Stimulated activated CD8-positive, alpha-beta memory T cell treated with anti-CD3 and anti-CD28 coated beads, Interleukin-15, amount 100 ng/mL, for 4 hours (primary cell): ENCODE measurements at places on chromosomes 11 and 22.

- DNase-seq: no peak
Measured at GRCh38 chr11:45651156-45651555, 14.3 kb downstream of the CHST1 start.

DNA sequence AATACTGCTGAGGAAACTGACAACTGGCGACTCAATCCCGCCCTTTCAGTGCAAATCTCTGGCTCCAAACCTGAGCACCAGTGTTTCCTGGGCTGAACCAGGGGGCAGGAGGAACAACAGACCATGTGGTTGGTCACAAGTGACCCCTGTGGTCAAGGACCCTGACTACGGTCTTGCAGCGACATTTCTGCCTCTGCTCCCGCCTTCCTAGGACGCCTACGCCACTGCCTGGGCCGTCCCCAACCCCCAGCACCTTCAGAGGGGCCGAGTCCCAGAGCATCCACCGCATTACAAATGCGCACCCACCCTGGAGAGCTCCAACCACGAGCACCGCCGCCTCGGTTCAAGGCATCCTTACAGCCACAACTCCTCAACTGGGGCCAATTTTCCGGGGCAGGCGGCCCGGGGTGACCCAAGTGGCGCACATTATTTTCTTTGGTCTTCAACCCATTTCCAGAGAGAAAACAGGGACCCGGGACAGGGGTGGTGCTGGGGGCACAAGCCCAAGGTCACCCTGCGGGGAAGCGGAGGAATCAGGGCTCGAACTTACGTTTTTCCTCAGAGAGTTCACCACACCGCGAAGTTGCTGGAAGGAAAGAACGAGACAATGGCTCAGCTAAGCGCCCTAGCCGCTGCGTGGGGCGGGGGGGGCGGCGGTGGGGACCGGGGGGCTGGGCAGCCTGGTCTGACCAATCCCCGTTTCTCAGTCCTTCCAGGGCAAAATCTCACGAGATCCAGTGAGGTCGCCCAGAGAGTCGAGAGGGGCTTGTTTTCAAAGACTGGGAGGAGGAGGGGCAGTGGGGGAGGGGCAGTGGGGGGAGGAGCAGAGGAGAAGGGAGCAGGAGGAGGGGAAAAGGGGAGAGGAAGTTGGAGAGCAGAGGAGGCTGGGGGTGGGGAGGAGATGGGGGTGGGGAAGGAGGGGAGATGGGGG is 1.8 kb downstream of the PRAME start:
- no peak for DNase-seq

DNA sequence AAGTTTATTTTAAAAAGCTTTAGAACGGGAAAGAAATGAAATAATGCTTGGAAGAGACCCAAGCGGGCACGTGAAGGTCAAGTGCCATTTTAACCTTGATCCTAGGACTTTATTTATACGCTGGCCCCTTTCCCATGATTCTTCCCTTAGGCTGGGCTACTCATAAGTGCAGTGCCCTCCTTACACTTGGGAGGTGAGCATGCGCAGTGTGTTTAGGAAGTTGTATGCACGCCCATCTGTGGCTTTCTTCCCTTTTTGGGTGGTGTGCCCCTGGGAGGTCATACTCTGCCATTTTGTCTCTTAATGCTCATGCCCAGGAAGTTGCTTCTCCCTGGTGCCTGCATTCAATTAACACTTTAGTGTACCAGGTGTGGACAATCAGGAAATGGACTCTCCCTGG is 239.7 kb downstream of the SWAP70 start:
- no peak for DNase-seq

- DNase-seq: no peak
Measured at GRCh38 chr11:3156661-3157311, 8.3 kb downstream of the OSBPL5 start.

- DNase-seq: no peak
Measured at GRCh38 chr11:44834846-44835245, 108.1 kb downstream of the TSPAN18 start.

GRCh38 chr22:17303840-17304779 is 65.2 kb upstream of the CECR2 start:
- peak; percentile 42 for DNase-seq

DNA sequence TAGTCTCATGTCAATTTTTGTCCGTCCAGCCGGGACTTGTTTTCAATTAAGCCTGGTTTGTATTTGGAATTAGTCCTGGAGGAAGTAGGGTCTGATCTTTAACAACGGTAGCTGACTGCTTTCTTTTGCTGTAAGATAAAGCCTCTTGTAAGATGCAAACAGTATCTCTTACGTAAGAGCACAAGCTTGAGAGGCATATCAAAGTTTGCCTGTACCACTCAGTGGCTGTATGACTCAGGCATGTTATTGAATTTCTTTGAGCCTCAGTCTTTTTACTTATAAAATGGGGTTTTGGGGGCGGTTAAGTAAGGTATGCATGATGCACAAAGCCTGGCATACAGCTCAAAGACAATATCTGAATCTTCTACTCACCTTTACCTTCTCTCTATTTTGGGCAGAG is 198.4 kb upstream of the NARS2 start:
- DNase-seq: no peak

DNA sequence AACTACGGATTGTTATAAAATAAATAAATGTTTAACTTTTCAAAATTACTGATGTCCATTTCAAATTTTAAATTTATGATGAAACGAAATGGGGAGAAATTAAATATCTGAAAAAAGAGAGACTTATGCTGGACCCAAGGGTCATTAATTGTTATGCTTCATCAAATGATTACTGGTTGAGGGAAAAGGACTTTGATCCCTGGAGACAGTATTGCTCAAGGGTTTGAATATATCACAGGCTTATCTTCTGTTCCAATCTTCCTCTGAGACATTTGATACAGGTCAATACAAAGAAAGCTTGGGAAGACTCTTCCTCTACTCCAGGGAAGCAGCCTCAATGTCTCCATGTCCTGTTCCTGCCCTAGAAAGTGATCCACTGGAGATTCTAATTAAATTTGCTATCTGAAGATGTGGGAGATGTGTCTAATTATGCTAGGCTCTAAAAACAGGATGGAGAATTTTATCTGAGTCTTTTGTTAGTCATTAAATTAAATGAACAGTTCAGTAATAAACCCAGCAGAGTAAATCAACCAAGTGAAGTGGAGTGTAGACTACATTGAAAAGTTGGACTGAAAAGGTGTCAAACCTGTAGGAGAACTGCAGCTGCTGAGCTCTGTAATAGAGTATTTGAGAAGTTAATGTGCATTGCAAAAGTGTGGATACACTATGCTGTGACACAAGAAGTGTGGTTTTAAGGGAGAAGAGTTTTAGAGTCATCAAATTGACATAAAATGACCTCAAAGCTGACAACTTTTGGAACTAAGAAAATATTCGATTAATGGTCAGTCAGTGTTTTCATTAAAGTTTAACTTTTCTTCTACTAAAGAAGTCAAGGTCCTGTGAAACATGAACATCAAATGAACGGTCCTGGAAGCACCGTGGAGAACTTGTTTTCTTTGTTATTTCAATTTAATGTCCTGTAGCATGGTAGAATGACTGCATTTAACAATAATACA is 623.7 kb upstream of the CCDC90B start:
- DNase-seq: no peak

- no peak for DNase-seq
Measured at GRCh38 chr11:93844568-93844967, 5.8 kb downstream of the VSTM5 start.
